ENCODE measurements at places on chromosomes 5 and 9. TPM values are rescaled to one million over a fixed set of nuclear protein-coding genes. Genes with fewer than 3 reads are reported as not detected.

DNA sequence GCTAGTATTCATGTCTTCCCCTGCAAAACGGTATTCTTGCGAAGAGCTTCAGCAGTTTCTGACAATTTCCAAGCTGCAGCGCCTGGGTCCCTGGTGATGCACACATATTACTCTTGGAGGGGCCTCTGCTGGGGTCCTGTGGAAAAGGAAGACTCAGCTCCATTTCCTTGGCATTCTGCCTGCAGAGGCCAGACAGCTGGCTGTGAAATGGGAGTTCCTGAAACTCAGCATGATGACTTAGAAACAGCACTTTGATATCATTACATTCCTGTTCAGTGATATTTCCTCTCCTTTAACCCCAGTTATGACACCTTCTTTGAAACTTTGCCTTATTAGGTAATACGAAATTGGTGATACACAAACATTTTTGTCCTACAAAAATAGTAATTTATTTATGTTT lies 98.5 kb downstream of the APBA1 start:
- no peak for DNase-seq

DNA sequence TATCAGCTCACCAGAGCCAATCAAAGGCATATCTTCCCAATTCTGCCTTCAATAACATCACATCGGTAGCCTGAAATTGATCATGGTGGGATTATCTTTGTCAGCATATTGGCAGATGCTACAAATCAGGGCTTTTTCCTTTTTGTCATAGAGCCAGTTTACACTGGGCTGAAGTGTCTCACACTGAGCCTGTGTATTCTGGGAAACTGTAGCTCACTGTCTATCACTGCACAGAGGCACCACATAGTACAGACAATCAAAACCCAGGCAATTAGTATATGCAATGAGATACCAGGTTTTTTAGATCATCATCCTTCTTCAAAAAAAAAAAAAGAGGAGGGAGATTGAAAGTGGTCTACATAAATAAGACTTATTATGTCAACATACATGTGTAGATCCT lies 46.6 kb downstream of the ADAM19 start:
- DNase-seq: no peak

DNA sequence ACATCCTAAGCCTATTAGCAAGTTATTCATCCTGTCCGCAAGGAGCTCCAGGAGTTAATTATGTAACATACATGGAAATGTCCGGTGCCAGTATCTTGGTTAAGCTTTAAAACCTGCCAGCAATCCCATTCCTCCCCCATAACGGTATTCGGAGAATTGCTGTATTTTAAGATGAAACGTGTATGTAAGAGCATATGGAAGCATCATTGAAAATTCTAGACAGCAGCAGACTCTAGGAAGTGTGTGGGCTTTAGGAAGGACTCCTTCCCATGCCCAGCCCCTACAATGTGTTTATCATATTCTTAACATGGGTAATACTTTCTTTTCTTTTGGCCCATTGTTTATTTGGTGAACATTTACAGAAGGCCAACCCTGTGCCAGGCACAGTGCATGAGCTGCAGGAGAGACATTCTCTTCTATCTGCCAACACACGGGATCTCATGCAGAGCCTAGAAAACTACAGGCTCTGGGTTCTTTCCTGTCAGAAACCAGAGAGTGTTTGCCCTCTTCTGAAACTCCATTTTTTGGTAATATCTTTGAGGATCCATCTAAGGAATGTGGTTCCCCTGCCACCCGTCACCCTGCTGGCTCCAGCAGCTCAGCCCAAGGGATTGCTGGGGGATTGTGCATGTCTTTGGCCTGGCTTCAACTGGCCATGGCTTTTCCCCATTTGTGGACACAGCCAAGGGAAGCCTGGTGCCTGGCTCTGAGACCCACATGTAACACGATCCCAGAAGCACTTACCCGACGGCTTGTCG lies 15.1 kb downstream of the ANGPTL2 start:
- DNase-seq: no peak

Gene ARHGEF39
- total RNA-seq: 0.62 TPM

- DNase-seq: no peak
Measured at GRCh38 chr5:131848662-131849061, 51.8 kb upstream of the FNIP1 start.

Gene C9orf50
- not detected for total RNA-seq

Gene NTNG2
- 6.6 TPM for total RNA-seq

DNA sequence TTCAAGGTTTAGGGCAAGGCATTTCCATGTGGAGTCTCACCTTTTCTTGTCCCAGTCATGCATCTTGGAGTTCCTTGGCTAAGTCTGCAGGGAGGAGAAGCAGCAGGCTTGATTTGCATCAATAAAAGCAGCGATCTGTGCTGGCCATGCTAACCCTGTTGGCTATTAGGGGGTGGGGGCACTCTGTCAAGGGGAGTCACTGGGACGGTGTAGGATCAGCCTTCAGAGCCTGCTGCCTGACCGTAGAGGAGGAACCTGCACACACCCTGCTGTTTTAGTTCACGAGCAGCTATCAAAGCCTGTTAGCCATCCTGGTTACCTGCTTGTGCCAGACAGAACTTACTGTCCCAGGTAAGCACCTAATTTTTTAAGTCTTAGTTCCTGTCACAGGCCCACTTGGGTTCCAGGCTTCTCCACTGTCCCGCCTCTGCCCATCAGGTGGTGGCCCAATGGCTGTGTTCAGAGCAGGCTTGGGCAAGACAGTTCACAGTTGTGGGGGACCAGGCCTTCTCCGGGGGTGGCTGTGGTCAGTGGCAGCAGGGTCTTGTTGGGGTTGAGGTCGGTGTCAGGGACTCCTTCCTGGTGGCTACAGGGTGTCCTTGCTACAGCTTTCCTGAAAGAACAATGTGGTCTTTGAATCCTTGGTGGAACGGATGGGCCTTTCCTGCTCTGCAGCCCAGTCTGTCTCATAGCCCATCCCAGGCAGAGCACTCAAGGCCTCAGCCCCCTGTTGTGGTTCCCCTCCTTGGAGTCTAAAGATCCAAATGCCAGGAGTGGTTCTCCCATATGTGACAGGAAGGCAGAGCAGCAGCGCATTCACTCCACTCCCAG lies 43.7 kb downstream of the SECISBP2 start:
- DNase-seq: no peak

DNA sequence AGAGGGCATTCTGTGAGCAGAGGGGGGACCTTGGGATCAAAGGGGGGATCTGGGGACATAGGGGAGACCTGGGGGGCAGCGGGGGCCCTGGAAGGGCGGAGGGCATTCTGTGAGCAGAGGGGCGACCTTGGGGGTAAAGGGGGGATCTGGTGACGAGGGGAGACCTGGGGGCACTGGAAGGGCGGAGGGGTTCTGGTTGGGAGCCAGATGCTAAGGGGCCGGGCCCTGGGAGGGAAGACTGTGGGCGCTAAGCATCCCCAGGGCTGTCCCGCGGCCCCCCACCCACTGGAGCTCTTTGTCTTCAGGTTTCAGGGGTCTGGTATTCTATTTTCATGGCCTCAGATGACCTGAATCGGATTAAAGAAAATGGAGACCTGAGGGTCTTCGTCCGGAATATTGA lies 748 bp downstream of the LCN9 start:
- no peak for DNase-seq

- no peak for DNase-seq
Measured at GRCh38 chr5:56934325-56934724, 17.6 kb downstream of the MIER3 start.

DNA sequence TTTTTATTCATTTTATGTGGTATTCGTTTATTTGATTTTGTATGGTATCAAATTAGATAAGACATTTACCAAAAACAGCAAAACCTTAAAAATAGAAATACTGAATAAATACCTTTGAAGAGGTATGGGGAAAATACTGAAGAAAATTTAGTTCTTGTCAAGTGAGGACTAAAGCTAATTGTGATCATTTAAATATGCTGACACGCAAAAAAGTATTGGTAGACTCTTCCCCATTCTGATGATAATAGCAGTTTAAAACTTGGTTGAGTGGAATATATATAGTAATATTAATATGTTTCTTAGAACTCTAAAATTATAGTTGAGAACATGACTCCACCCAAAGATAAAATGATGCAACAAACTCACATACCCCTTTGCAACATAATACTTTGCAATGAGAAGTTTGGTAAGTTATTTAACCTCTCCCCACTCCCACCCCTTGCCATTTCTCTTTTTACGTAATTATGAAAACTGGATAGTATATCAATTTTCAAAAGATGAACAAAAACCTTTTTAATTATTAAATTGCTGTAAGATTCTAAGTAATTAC lies 30.1 kb upstream of the SNX24 start:
- DNase-seq: no peak

DNA sequence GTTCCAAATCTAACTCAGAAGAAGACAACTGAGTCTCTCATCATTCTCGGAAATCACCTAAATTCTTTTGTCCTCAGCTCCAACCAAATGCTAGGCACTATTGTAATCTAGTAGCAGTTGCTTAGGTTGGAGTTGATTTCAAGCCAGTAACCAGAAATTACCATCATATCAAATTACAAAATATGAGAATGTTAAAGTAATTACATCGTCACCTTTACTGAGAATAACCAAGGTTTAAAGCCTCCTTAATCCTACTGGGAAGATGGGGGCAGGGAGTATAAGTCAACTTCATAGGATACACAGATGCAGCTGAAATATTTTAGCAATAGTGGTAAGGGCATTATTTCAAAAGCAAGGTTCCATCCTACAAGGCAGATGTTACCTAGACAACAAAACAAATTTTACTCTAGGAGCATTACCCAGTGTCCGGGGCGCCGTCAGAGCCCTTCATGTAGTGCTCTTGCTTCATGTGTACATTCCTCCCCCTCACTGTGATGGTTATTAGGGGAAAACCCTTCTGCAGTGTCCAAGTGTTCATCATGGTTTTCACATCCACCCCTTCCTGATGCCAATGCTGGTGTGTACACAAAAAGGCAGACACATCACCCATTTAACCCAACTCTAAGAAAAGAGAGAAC lies 19.5 kb downstream of the ERAP1 start:
- no peak for DNase-seq

- no peak for DNase-seq
Measured at GRCh38 chr9:117278020-117278419, 136.8 kb downstream of the ASTN2 start.

GRCh38 chr9:14238079-14238478 lies 75.9 kb downstream of the NFIB start:
- DNase-seq: no peak

DNA sequence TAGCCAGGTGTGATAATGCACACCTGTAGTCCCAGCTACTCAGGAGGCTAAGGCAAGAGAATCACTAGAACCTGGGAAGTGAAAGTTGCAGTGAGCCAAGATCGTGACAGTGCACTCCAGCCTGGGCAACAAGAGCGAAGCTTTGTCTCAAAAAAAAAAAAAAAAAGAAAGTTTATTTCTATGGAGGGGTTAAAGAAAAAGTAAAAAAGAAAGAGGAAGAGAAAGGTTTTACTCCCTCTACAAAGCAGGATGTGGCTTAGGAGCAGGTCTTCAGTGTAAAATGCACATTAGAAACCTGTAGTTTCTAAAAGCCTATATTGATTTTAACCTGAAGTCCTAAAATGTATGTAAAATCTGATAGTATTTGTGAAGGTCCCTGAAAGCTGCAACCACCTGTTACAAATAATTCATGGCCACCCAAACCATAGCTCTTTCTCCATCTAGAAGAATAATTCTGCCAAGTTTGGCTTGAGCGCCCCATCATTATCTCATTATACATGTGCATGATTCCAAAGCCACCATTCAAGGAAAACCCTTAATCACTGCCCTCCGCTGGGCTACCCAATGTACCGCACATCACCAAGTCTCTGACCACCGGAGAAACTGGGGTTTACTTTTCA lies 3.4 kb downstream of the FNBP1 start:
- DNase-seq: peak; percentile 78

DNA sequence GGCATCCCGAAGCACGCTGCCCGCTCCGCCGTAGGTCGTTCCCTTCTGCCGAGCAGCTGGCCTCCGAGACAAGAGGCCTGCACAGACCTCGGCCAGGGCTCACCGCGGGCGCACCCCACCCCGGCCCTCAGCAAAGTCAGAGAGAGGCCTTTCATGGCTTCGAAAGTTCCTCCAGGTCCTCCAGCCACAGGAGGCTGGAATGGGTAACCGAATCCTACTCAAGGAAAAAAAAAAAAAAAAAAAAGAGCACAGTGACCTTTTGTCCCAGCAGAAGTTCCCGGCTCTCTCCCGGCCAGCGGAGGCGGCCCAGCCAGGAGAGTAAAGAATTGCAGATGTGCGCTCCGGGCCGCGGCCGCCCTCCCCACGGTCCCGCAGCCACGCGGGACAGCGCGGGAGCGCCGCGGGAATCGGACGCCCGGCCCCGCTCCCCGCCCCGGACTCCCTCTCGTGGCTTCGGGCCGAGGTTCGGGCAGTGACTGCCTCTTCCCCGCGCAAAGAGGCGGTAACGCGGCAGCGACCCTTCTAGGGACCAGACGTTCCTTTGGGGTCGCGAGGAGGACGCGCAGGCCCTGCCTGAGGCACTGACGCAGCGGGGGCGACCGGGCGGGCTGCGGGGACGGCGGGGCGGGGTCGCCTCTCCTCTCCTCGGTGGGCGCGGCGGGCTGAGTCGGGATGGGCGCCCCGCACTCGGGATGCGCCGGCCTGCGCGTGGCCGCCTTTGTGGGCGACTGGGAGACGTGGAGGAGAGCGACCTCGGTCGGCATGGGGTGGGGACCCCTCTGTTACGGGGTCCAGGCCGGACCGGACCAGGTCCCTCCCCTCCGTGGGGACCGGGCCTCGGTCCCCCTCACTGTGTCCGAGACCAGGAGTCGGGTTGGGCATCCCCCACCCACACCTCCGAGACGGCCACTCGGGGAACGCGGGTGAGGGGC lies 754 bp downstream of the GFPT2 start:
- peak; percentile 48 for DNase-seq

DNA sequence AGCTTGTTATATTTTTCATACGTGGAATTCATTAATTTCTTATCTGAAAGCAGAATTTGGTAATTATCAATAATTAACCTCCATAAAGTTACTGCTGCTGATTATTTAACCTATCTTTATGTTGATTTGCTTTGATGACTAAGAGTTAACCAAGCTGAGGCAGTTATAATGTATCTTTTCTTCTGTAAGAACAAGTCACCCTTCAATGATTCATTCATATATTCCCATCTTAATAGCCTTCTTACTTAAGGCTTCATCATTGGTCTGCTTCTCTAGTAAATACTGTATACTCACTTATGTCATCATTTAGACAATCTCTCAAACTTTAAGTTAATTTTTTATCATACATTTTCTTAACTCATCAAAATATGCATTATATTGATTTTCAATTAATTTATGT lies 592.2 kb downstream of the ANXA1 start:
- DNase-seq: no peak

Gene IL33
- not detected for total RNA-seq

Gene LHX6
- total RNA-seq: not detected

Gene CHSY3
- total RNA-seq: not detected
